ENCODE measurements at places on chromosomes 7 and 10. TPM values are rescaled to one million over a fixed set of nuclear protein-coding genes. Genes with fewer than 3 reads are reported as not detected.

DNA sequence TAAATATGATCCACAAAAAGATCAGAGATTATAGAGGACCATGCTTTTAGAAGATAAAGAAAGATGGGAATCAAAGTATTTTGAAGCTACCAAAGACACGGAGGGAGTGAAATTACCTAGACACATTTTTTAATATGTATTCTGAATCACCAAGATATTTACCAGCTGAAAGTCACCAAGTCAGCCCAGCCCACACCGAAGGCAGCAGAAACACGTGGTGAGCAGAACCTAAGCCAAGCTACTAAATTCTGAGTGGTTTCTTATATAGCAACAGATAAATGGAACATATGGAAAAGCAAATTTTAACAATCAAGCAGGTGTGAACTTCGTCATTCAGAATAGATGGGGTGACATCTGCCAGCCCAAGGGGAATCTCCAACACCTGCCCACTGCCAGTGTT, 134.7 kb upstream of the AKR1E2 start:
- no peak for DNase-seq

GRCh38 chr7:95303013-95303905, 21.1 kb downstream of the PON1 start:
- peak; percentile 10 for DNase-seq

- DNase-seq, result no peak
Measured at GRCh38 chr10:112695539-112695938, 248.5 kb downstream of the VTI1A start.

DNA sequence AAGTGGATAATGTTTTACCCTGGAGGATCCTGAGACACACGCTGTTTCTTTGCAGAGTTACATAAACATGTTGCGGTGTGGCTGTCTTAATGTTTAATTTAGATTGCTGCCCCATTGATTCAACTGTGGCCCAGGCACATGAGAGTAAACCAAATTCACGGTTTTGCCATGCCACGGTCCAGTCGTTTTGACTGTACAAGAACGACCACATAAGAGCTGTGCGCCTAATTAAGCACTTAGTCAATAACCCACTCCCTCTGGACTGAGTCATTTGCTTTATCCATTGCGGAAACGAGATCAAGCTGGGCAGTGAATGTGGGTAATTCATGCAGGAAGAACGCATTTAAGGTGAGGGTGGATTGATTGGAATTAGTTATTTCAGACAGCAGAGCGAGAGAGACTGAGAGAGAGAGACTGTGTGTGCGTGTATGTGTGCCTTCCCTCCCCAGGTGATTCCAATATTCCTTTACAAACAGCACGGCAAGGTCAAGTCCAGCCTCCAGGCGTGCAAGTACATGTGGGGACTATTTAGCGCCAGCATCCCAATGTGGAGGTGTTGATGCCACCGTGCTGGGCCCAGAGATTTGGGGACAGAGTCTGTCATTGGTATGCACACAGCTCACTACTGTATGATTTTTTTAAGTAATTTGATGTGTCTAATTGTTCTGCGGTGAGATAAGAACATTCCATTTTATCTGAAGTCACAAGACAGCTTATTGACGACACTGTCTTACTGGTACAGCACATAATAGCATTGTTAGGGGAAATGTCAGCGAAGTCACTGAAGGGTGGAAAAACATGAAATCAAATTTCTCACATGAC, 8.4 kb upstream of the TEX36 start:
- peak; percentile 23 for DNase-seq

DNA sequence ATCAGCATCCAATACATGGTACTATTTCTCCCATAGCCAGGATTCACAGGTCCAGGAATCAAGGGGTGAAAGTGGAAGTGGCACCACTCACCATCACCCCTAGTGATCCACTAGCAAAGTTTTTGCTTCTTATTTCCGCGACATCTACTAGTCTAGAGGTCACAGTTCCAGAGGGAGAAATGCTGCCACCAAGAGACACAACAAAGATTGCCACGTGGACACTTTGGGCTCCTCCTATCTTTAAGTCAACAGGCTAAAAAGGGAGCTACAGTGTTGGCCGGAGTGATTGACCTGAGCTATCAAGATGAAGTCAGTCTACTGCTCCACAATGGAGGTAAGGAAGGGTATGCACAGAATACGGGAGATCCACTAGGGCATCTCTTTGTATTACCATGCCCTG, 178.2 kb downstream of the AKR1D1 start:
- DNase-seq, result no peak

GRCh38 chr10:78025685-78026364, 3.5 kb downstream of the POLR3A start:
- DNase-seq, result peak; percentile 57

DNA sequence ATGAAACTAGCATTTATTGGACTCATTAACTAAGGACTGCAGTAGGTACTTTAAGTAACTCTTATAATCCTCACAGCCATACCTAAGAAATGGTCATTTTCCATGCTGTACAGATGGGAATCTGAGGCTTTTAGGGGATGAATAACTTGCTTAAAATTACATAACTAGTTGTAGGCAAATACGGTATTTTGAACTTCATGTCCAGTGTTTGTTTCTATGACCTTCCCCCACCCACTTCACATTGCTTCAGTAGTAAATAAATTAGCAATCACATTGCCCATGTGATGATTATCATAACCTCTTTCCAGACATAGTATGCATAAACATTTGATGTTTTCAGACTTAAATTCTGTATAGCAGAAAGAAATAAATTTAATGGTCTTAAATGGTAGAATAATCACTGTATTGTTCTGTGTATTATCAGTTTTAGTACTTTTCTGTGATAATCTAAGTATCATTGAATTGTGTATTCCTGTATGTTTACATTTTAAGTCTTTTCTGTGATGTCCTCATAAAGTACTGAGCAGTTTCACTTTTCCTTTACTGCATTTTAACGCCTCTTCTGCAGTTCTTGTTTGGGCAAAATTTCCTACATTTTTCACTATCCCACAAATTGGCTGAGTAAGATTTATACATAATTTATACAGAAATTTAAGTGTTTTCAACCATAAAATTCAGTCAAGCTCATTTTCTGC, 48.3 kb downstream of the ANKIB1 start:
- DNase-seq, result no peak

Gene EBF3
- total RNA-seq, result not detected

Gene ZNF485
- total RNA-seq, result 1.4 TPM

Gene OLAH
- total RNA-seq, result not detected

Gene PHTF2
- total RNA-seq, result 95.4 TPM

Gene ZNF853
- total RNA-seq, result 5.4 TPM
